ENCODE measurements at places on chromosomes 2 and 18.

DNA sequence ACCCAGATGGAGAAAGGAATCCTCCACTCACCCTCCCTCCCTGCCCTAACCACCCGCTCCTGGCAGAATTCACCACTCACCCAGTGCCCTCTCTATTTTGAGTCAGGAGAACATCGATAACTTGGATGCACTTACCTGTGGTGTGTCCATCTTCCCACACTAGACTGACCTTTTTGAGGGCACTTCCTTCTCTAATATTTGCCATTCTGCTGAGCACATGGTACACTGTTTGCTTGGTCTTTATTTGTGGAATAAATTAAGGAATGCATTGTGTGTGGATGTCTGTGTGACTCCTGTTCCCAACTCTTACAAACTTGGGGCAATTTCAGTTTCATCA lies 133.7 kb downstream of the ACKR3 start:
- ATAC-seq: no peak

GRCh38 chr18:27363872-27364271 lies 178.8 kb upstream of the CHST9 start:
- no peak for ATAC-seq

DNA sequence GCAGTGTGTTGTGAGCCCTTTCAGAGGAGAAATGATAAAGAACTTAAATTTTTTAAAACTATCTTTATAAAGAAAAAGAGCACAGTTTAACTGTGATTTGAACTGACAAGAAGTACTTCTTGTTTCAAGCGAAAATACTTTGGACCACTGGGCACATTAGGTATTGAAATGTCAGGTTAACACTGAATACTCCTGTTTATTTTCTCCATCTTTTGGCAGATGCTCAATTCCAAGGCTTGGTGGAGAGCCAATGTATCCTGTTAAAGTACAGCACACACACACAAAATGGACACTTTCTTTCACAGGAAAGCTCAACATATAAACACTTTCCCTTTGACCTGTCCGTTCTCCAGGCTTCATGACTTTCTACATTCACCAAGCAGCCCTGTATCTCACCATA lies 32.6 kb upstream of the SP3 start:
- no peak for ATAC-seq

- no peak for ATAC-seq
Measured at GRCh38 chr18:21168880-21169279, 57.3 kb upstream of the ROCK1 start.

DNA sequence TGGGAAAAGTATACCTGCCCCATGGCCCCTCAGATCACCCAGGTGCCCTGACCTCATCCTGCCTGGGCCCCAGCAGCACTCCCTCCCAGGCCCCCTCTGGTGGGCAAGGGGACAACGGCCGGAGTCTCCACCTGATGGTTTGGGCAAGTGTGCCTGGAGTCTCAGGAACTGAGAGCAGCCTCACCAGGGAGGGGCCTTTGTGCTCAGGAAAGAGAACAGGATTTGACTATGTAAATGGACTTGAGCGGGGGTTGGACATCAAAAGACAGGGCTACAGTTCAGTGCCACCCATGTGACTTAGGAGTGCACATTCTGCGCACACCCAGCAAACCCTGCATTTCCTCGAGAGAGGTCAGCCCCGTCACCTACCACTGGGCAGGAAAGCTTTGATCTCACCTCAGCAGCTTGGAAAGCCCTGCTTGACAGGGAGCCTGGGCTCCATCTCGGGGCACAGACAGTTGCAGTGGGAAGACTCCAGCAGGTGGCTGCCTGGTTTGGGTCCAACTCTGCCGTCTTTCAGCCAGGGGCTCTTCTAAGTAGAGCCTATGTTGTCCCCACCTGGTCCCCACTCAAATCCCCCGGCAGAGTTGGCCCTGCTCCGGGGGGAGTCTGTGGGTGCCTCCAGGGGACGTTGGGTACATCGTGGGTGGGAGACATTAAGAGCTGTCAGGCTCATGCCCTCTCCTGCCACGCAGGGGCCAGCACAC lies 3.3 kb downstream of the INPP5D start:
- ATAC-seq: peak; percentile 79

All from motor neuron (in vitro differentiated cells).